ENCODE measurements at places on chromosomes 11 and 22.
A peak's percentile ranks its signal among the peaks of the same experiment; 100 is the strongest.

GRCh38 chr11:72924568-72925190 is 110.5 kb downstream of the ATG16L2 start:
- DNase-seq, result no peak

- no peak for DNase-seq
These were observed 236.3 kb upstream of the SORL1-AS1 start for GRCh38 chr11:121688860-121689614.

DNA sequence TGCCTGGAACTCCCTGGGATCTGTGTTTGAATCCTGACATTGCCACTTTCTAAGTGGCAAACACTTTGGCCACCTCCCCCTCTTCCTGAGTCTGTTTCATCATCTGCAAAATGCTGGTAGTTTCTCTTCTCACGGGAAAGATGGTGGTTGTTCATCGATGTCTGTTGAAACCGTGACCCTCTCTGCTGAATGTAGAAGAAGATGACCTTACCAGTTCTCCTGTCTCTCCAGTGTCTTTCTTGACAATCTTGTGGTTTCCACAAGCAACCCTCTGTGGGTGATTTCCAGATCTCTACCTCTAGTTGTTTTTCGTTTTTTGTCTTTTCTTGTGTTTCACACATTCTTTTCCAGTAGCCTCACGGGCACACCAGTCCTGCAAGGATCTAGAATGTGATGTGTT is 27.5 kb downstream of the ZBTB16 start:
- DNase-seq, result no peak

- DNase-seq, result peak; percentile 25
These were observed 49.1 kb downstream of the CDKN1C start for GRCh38 chr11:2836315-2837095.

GRCh38 chr11:15674756-15675155 is 560.0 kb downstream of the INSC start:
- DNase-seq, result no peak

- DNase-seq, result no peak
These were observed 22.8 kb upstream of the P2RY6 start for GRCh38 chr11:73249304-73249703.

DNA sequence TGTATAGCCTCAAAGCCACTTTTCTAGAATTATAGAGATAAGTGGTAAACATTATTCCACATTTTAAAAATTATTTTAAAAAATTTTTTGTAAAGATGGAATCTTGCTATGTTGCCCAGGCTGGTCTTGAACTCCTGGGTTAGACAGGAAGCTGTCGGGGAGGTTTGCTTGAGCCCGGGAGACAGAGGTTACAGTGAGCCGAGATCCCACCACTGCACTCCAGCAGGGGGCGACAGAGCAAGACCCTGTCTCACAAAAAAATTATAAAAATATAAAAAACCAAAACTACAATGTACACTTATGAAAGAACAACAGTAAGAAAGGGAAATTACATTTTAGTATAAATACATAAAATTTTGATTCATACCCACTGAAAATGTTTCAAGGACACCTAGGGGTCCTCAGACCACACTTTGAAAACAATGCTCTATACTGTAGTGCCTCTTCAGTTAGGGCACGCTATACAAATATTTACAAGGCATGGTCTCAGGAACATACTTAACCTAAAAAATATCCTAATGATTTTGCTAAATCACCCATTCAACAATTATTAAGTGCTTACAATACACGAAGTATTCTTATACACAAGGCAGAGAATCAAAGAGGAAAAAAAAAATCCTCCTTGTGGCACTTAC is 111.2 kb downstream of the MRTFA start:
- DNase-seq, result peak; percentile 60

GRCh38 chr22:24424001-24424900 is 3.1 kb upstream of the ADORA2A start:
- no peak for DNase-seq

DNA sequence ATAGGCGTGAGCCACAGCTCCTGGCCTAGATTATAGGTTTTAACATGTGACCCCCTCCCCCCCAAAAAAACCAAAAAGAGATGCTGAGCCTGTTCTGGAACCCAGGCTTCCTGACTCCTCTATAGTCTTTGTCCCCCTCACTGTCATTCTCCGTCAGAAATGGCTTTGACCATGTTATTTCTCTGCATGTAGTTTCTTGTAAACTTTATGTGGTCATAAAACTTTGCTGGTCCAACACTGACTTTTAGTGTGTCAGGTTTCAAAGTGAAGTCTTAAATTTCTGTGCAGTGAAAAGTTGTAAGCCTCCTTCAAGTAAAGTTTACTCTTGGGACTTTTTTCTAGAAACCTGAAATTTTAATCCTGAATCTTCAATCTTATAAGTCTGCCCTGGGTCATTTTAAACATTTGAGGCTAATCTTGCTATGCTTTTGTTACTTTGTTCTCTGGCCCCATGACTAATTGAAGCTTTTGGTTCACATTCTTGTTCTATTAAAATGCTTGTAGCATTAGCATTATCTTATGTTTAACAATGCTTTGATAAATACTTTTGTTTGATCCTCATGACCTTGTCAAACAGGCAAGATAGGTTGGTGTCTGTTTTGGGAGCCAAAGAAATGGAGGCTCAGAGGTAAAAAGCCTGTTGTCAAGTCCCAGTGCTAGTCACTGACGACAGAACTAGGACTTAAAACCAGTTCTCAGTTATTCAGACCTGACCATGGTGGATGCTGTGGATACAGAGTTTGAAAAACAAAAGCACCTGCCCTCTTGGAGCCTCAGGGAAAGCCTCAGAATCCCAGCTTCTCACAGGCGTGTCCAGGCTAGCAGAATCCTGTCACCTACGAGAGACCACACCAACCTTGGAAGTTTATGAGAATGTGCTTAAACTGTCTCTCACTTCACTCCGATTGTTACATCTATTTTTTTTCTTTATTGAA is 87.7 kb upstream of the HORMAD2 start:
- DNase-seq, result no peak

DNA sequence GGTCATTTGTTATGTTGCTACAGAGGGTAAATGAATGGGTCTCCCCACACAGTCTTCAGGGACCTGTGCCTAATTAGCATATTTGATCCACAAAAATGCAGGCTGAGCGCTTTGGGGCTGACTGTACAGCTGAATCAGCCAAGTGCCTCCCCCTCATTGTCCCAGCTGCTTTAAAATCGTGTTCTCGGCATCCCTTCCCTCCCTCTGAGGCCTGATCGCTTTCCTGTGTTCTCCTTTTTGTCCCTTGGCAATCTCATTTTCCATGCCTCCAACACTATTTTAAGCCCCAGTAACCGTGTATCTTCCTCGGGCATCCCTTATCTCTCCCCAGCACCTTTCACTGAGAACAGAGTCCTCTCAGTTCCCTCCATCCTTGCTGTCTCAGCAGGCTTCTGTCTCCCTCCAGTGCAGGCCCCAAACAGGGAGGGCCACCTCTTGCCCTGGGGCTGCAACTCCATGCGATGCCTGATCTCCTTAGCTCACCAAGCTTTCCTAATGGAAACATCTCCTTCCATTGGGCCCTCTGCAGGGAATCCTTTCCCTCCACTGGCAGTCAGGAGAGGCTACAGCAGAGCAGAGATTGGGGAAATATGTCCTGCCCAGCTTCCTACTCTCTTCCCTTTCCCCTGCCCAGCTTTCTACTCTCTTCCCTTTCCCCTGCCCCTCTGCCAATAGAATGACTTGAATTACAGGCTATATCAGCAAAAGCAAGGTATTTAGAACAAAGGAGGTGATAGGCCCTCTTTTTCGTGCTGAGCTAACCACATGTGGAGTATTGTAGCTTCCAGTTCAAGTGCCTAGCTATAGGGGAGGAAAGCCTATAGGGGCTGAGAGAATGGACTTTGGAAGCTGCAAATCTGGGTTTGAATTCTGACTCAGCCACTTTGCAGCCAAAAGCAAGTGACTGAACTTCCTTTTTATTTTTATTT is 13.8 kb downstream of the UQCR10 start:
- DNase-seq, result no peak

- peak; percentile 88 for DNase-seq
These were observed 142.9 kb downstream of the CRYBB2 start for GRCh38 chr22:25362215-25362882.

GRCh38 chr22:46579751-46580449 is 40.3 kb upstream of the GRAMD4 start:
- DNase-seq, result no peak

- DNase-seq, result no peak
These were observed 194.0 kb downstream of the LARGE1 start for GRCh38 chr22:33726294-33726734.

GRCh38 chr11:10979529-10979928 is 121.7 kb upstream of the ZBED5 start:
- DNase-seq, result no peak

- DNase-seq, result peak; percentile 68
These were observed 2.5 kb upstream of the ZDHHC8 start for GRCh38 chr22:20128902-20129746.

DNA sequence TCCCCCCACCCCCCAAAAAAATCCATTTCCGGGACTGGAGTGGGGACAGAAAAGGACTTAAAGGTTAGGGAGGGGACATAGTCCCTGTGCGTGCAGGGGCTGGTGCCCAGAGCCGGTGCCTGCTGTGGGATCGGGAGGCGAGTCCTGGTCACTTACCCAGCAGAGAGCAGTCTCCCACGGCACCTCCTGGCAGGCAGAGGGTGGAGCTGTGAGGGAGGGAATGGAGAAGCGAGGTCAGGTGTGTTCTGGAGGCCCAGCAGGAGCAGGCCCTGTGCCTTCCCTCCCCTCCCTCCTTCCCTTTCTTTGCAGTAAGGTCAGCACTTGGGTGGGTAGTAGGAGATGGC is 28.4 kb downstream of the SHANK3 start:
- no peak for DNase-seq

DNA sequence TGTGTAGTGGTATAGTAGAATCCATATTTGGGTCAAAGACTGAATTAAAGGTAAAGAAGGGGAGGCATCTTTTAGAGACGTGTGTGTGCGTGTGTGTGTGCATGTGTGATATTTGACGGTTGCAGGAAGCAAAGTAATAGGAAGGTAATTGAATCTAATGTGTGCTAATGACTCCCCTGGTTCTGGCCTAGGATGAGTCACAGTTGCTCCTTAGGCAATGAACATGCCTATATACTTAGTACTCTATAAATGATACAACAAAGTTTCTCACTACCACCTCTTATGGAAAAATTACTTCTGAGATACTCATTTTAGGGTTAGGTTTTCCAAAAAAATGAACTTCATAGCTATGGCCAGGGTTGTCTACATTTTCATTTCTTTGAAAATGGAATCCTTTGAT is 409.6 kb downstream of the GUCY1A2 start:
- DNase-seq, result no peak

DNA sequence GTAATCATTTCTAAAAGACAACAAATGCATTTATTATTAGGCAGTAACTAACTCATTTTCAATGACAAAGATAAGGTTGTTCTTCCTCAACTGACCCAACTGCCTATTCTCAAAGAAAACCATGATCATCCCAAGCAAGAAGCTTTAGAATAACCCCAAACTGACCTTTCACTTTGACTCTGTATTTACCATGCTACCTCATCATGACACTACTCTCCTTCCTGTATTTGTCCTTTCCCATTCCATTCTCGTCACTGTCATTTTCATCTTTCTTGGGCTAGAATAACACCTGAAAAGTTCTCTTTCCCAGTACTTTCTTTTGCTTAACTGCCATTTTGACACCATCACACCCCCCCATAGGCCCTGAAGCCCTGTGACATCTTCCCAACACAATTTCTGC is 48.3 kb downstream of the TCF20 start:
- DNase-seq, result no peak

GRCh38 chr22:42969348-42969975 is 45.5 kb downstream of the PACSIN2 start:
- no peak for DNase-seq

GRCh38 chr11:32333320-32333991 is 101.9 kb downstream of the WT1 start:
- DNase-seq, result no peak

DNA sequence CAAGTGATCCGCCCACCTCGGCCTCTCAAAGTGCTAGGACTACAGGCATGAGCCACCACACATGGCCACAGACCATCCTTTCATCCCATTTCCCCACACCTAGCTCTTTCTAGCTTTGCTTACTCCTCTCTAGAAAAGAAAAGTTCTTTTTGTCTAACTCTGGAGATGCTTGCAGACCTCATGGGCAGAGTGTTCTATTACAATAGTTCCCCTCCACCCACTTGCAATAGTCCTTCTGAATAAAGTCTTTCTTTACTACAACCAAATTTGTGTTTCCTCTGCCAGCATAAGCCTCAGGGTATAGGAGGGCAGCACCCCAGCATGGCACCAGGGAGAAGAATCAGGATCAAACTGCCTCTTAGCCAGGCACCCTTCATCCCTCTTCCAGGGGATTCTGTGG is 18.8 kb upstream of the RTL6 start:
- DNase-seq, result no peak

- no peak for DNase-seq
These were observed 70.4 kb downstream of the GLYATL1 start for GRCh38 chr11:59009661-59010060.

DNA sequence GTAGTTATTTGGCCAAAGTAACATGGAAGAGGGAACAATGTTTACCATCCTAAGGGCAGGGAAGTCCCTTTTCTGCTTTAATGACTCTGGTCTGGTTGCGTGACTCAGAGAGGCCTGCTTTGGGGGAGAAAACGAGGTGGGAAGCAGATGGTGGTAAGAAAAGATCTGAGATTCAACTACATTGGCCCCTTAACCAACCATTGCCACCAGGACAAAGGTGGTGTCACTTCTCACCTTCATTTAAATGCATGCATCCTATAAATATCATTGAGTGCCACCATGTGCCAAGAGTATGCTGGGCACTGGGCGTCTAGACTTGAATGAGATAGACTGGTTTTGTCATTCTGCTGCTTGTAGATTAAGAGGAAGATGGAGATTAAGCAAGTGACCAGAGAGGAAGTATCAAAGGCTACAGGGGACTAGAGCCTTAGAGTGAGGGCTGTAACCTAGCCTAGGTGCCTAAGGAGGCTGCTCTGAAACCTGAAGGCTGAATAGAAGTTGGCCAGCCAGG is 3.6 kb upstream of the SORL1 start:
- DNase-seq, result no peak

- DNase-seq, result peak; percentile 42
These were observed 13.2 kb downstream of the PPM1F start for GRCh38 chr22:21939461-21939913.

GRCh38 chr11:94737171-94737611 is 31.0 kb upstream of the AMOTL1 start:
- no peak for DNase-seq

GRCh38 chr11:8779732-8780131 is 97.1 kb downstream of the RPL27A start:
- no peak for DNase-seq

GRCh38 chr11:129743112-129743815 is 72.4 kb upstream of the TMEM45B start:
- no peak for DNase-seq

DNA sequence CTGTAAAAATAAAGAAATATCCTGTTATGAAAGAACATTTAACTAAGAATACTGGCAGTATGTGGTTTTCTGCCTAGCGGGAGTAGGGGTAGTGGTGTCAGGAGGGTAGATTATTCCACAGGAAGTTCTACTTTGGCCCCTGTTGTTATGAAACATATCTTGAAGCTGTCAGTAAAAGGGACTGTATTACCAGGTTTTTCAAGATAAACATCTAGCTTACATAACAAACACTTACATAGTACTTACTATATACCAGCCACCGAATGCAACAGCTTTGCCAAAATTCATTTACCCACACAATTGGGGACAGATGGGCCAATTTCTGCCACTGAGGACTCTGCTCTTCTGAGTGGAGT is 3.7 kb downstream of the TMEM123 start:
- DNase-seq, result no peak

- no peak for DNase-seq
These were observed 24.1 kb downstream of the SIK3 start for GRCh38 chr11:117074119-117074518.

All from WERI-Rb-1 (cell line).